Ascending aorta (tissue), 2 donors: ENCODE measurements at places on chromosomes 11 and 22. TPM values are rescaled to one million over a fixed set of nuclear protein-coding genes. Genes with fewer than 3 reads are reported as not detected.

GRCh38 chr11:131223198-131223991, 147.0 kb upstream of the NTM start:
- DNase-seq, result no peak
- no peak overlapping the region for H3K4me3 ChIP-seq
- H3K27me3 ChIP-seq, result no peaks in the 10 kb centered on the region
- H3K36me3 ChIP-seq, result no peaks in the 10 kb centered on the region

FERMT3 gene
- 55.2 TPM for total RNA-seq

OR8H2 gene
- not detected for total RNA-seq

- no peaks in the 10 kb centered on the region for H3K36me3 ChIP-seq
- DNase-seq, result no peak
- no peak overlapping the region for H3K4me3 ChIP-seq
- H3K27me3 ChIP-seq, result no peaks in the 10 kb centered on the region
- no peak overlapping the region for H3K27ac ChIP-seq
These were observed 29.0 kb downstream of the P4HA3 start for GRCh38 chr11:74282421-74282820.
